ENCODE measurements at places on chromosomes 7 and 10.
A peak's percentile ranks its signal among the peaks of the same experiment; 100 is the strongest.

DNA sequence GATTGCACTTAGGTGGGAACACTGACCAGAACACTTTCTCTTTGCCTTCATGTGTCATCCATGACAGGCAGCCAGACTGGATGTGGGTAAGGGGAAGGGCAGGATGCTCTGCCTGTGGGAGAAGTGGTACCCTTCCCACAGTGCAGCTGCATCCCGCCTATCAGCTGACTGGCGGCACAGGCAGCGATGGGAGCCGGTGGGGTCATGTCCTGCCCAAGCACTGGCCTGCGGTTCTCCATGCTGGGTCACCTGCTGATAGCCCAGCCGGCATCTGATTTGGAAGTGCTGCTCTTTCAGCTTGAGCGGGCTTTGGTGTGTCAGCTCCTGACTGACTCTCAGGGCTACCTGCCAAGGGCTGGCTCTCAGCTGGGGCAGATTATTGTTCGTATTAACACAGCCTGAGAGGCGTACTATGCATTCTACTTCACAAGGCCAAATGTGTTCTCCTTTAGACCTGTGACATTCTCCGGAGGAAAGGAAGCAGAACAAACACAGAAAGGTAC, 105.2 kb upstream of the PDLIM1 start:
- no peak for ATAC-seq

- peak; percentile 1 for ATAC-seq
These were observed 901 bp upstream of the CCNY start for GRCh38 chr10:35335133-35336083.

GRCh38 chr7:116363637-116364432, 135.7 kb upstream of the CAV2 start:
- no peak for ATAC-seq

DNA sequence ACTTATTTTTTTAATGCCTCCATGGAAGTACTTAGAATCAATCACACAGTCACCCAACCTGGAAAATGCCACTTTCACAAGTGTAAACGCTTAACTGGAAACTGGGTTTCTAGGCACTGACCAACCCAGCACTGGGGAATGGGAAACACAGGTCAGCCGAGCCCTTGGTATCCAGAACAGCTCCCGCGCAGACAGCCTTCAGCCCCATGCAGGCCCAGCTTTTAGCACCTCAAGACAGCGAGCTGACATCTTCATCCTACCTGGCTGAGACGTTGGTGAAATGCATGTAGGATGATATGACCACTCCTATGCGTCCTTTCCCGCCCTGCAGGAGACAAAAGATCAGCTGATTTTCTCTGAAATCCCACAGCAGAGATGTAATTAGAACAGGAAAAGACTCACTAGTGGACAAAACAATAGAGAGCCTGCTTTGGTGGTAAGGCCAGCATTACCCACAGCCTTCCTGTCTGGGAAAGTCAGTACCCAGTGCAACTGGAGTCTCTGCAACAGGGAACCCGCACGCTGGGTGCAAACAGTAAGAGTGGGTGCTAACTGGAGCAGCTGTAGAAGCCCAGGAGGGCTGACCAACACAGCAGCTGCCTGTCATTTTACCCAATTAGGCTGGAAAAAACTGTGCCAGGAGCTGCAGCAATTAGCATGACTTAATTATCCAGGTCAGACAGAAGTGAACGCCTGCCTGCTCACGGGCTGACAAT, 153.7 kb downstream of the TNS3 start:
- ATAC-seq = no peak

Data from motor neuron (in vitro differentiated cells).